Activated T-cell treated with anti-CD3 and anti-CD28 coated beads, Interleukin-2, amount 50 U/mL, for 48 hours (primary cell): ENCODE measurements at places on chromosomes 4 and X.
A peak's percentile ranks its signal among the peaks of the same experiment; 100 is the strongest.

GRCh38 chrX:39873117-39873516 lies 224.6 kb downstream of the BCOR start:
- peak; percentile 48 for DNase-seq

DNA sequence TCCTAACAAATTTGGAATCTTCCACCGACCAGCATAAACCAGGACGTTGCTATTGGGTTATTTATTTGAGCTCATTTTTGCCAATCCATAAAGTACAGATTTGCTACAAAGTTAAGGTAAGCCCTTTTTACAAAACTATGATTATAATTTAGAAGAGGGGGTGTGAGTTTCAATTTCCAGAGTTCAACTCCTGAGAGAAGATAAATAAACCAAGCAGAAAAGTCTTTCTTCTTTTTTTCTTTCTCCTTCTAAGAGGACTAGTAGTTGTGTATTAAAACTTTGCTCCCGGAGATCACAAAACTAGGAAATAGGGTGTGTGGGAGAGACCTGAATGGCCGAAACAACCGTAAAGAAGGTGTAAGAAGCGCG lies 2.6 kb downstream of the PITX2 start:
- no peak for DNase-seq

DNA sequence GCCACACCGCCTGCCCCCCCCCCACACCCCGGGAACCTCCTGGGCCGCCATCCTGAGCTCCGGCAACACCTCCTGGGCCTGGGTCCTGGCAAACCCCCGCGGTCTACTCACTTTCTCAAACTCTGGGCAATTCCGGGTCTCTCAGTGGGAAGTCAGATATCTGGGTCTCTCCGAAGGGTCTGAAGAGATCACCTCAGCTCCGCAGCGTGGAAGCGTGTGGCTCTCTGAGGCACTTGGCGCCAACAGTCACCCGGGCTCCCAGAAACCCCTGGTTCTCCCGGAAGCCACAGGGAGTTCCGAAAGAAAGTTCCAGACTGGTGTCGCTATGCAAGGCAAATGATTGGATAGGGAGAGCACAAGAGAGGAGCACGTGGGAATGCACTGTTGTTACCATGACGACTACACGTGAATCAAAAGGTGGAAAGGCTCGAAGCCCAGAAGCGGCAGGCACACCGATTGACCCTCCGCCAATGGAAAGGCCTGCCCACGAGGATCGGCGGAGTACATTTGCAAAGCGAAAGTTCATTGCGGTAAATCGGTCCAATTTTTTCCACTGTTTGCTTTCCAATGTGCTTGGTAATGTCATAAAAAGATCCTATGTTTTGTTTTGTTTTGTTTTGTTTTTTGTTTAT lies at the start of gene PNMA6E:
PNMA6E (minus strand) TSS at position 218 of the 632 bp plus-strand sequence. CDS start 2,501 bp downstream, outside the sequence.
- DNase-seq: no peak

DNA sequence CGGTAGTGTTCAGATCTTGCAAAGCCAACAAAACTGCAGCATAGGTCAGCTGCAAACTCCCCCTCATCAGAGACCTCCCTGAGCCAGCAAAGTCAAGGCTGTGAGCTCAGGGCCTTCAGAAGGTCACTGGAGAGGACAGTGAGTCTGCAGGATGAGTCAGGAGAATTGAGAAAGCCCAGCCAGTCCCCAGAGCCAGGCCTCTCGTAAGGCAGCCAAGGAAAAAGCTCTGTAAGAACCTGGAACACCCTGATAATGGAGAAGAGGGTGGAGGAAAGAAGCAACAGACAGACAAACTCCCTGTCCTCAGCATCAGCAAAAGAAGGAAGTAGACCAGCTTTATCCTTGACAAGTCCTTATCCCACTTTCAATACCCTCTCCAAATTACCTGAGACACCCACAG lies 33.0 kb downstream of the GRIA3 start:
- DNase-seq: no peak

DNA sequence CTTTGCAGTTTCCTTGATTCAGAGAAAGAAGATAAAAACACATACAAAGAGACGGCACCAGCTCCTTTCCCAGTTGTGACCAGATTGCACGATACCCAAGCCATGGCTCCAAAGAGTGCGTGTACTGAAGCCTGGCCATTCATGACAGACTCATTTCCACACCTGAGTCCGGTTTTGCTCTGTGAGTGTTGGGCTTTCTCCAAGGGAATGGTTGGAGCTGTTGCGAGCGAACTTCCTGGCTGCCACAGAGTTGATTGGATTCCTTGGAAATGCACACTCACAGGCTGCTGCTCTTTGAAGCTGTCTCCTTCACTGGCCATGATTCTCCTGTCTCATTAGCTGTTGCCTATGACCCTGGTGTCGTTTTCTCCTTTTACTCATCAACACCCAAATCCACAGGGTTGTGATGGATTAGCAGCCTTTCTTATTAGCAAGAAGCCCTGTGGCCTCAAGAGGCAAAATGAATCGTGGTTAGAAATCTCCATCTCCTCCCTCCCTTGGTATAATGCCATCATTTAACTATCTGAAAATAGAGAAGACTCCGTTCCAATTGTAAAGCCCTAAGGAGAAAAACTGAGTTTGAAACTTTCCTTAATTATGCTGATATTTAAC lies 43.9 kb upstream of the BBS12 start:
- DNase-seq: no peak

- no peak for DNase-seq
Measured at GRCh38 chr4:139564502-139564901, 8.5 kb upstream of the SETD7 start.

DNA sequence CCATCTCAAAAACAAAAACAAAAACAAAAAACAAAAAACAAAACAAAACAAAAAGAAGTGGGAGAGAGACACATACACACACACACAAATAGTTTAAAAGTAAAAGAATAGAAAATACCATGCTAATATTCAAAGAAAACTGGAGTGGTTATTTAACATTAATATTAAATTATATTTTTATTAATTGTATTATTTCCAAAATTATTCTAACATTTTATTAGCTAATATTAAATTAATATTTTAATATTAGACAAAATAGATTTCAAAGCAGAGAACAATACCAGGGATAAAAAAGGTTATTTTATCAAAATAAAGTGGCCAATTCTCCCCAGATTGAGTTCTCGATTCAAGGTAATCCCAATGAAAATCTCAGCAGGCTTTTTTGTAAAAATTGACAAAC lies 90.9 kb downstream of the NAT8L start:
- DNase-seq: no peak

- DNase-seq: no peak
Measured at GRCh38 chr4:113471146-113471860, 290.2 kb downstream of the CAMK2D start.

- peak; percentile 58 for DNase-seq
Measured at GRCh38 chr4:38177641-38178391, 217.6 kb downstream of the PTTG2 start.

GRCh38 chr4:36388710-36389109 lies 107.3 kb downstream of the DTHD1 start:
- DNase-seq: no peak

DNA sequence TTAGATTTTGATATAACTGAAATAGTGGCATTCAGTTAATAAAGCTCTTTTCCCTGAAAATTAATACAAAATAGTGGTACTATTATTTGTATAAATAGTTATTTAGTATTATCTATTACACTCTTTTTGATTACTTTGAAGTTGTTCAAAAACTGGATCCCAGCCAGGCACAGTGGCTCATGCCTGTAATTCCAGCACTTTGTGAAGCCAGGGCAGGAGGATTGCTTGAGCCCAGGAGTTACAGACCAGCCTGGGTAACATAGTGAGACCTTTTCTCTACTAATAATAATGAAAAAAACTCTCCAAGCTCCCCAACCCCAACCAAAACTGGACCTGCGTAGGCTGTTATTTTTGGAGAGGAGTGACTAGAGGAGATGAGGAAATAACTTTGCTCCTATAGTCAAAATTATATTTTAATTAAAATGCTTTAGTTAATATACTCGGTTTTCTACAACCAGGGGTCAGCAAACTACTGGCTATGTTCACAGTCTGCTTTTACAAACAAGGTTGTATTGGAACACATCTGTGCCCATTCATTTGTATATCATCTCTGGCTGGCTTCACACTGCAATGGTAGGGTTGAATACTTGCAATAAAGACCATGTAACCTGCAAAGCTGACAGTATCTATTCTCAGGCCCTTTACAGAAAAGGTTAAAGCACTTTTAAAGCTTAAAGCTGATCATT lies 27.6 kb downstream of the GUCY1A1 start:
- no peak for DNase-seq

GRCh38 chr4:152310257-152310656 lies 225.6 kb downstream of the FBXW7 start:
- DNase-seq: no peak

DNA sequence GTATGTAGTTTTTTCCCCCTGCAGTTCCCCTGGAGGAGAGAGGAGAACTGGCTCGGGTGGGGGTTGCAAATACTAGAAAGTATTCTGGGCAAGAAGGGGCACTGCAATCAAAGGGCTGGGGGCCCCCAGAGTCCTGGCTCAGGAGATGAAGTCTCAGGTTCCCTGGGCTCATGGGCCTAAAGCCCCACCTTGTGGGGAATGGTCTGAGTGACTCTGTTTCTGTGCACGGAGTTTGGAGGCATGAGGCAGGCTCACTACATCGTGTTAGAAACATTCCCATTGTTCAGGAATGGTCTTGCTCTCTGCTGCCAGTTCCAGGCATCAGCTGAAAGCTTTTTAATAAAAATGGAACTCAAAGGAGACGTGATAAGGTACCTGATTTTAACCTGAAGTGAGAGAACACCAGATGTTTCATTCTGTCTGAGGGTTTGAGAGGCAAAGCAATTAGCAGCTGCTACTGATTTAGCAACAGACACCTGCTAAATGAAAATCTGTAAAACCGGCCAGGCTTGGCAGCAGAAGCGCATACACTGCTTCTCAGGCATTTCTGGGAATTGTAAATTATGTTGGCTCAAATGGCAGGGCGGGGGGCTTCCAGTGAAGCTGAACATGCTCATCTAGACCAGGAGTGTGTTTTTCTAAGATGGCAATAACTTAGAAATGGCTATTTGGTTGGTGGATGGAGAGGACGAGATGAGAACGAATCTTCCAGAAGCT lies 122.7 kb downstream of the TMEM164 start:
- no peak for DNase-seq

DNA sequence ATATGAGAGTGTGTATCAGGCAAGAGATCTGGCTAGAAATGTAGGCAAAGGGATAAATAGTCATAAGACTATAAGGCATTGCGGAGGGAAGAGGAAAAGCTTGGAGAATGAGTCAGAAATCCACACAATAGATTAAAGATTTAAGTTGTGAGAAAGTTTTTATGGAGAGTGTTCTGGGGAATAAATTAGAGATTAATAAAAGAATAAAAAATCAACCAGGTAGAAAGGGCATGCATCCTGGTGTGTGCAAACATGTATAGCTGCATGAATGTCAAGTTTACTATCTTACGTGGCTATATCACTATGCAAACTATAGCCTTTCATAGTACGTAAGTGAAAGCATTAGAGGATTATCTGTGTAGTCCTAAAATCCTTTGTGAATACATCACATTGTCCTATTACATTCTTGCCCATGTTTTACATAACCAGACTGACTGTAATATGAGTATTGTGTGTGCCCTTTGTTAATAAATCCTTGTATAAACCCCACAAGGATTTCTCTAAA lies 36.9 kb downstream of the SNCA start:
- DNase-seq: no peak

DNA sequence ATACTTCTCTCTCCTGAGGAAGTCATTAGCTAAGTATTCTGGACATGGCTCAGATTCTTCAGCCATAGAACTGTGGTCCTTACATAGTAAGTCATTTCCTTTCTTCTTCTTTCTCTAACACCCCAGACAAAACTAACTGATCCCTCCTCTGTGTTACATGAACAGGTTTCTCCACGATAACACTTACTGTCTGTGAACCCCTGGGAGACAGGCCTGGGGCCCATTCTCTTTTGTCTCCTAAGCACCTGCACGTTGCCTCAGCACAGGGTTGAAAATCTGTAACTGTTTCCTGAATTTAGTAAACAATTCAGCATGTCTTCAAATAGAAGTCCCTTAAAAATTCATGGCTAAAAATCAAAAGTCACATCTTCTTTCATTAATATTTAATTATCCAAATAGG lies 24.7 kb downstream of the APBB2 start:
- DNase-seq: no peak

DNA sequence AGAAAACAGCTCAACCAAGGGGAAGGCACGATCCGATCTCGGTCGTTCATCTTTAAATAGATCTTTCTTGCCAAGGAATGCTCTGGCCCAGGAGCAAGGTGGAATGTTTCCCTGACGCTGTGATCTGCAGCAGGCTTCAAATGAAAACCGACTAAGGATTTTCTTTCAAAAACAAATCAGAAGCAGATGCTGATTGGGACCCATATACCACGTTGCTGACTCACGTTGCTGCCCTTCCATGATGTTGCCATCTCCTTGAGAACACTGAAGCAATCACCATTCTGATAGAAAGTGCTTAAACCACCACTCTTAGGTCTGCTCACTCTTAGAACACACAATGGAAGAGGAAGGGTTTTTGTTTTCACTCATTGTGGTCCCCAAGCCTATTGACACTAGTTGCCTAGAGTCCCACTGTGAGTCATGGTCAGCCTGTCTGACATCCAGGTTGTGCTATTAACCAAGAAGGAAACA lies 26.1 kb downstream of the LAMTOR3 start:
- DNase-seq: no peak

DNA sequence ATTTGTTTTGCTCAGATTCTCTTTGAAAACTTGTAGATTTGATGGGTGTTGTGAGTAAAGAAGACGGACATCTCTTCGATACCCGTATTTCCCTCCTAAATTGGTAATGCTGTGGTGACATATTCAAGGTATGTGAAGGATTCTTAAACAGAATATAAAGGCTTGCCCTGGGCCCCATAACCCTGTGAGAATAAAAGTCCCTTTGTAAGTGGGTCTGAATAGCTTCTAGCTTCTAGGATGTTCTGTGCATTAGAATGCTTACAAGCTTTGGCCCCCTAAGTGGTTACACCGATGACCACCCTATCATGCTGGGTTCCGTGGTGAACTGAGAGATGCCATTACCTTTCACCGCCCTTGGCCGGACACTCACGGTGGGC lies 574 bp upstream of the MOB1B start:
- DNase-seq: no peak

- DNase-seq: no peak
Measured at GRCh38 chr4:174434455-174434854, 87.8 kb downstream of the HPGD start.

DNA sequence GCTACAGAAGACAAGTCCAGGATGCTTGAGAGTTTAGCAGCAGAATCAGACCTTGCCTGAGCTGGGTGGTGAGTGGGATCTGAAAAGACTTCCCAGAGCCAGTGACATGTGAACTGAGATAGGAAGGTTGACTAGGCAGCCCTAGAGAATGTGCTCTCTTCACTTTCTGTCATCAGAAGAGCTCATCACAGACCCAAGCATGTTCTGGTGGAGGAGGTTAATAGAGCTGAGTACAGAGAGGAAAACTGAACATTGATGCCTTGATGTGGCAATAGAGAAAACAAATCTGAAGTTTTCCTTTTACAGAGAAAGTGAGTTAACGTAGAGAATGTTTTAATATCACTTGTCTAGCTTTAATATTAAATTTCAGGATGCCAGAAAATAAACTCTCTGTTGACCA lies 17.1 kb downstream of the ADGRL3 start:
- no peak for DNase-seq

GRCh38 chrX:36974911-36975310 lies 33.3 kb upstream of the FAM47C start:
- no peak for DNase-seq

- DNase-seq: no peak
Measured at GRCh38 chr4:140569307-140569638, 512 bp upstream of the UCP1 start.

GRCh38 chrX:97027384-97027922 lies 143.7 kb downstream of the RPA4 start:
- DNase-seq: no peak

GRCh38 chrX:48663241-48663640 lies 20.4 kb upstream of the WAS start:
- peak; percentile 35 for DNase-seq
